ENCODE measurements at places on chromosomes 6 and 20.

- no peak for DNase-seq
Measured at GRCh38 chr6:26202201-26202611, 115.0 kb downstream of the HFE start.

- DNase-seq, result no peak
Measured at GRCh38 chr6:104527761-104528415, 331.8 kb downstream of the HACE1 start.

- no peak for DNase-seq
Measured at GRCh38 chr6:101777646-101778045, 384.1 kb downstream of the GRIK2 start.

GRCh38 chr6:16658348-16659034 lies 102.8 kb downstream of the ATXN1 start:
- no peak for DNase-seq
